ENCODE measurements at places on chromosomes 16 and 17.

DNA sequence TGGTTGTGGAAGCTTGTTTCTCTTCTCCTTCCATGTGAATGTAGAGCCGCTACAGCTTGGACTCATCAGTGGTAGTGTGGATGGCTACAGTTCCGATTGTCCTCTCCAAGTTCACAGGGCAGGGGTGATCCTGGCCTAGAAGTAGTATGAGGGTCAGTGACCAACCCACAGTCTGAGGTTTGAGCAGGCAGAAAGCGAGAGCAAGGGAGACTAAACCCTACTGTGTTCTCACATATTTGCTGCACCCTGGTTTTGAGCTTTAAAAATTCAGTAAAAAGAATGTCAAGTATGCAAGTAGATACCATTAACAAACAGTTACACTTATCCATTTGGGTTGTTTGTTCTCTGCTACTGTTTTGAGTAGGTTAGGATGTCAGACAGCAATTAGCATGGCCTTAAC is 148.9 kb downstream of the MRTFB start:
- DNase-seq = no peak

GRCh38 chr17:34713687-34714086 is 134.3 kb downstream of the TMEM132E start:
- no peak for DNase-seq

- no peak for DNase-seq
Observed at GRCh38 chr17:40809721-40810421, 10.1 kb upstream of the KRT28 start.

DNA sequence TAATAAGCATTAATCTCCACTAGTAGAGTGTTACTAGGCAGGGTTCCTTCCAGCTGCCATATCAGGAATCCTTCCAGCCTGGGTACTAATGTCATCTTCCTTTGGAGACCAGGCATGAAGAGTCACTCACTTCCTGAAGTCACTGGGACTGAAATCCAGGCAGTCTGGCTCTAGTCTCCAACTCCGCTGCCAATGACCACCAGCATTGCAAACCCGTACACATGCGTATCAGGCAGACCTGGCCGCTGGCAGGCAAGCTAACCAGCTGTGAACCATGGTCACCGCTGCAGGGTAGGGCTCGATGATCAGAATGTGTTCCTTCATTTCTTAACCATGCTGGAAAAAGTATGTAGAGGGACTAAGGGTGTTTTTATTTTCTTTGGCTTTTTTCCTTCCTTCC is 255.5 kb downstream of the CDH13 start:
- DNase-seq = no peak

- no peak for DNase-seq
Observed at GRCh38 chr17:70187383-70187782, 18.1 kb downstream of the KCNJ2 start.

DNA sequence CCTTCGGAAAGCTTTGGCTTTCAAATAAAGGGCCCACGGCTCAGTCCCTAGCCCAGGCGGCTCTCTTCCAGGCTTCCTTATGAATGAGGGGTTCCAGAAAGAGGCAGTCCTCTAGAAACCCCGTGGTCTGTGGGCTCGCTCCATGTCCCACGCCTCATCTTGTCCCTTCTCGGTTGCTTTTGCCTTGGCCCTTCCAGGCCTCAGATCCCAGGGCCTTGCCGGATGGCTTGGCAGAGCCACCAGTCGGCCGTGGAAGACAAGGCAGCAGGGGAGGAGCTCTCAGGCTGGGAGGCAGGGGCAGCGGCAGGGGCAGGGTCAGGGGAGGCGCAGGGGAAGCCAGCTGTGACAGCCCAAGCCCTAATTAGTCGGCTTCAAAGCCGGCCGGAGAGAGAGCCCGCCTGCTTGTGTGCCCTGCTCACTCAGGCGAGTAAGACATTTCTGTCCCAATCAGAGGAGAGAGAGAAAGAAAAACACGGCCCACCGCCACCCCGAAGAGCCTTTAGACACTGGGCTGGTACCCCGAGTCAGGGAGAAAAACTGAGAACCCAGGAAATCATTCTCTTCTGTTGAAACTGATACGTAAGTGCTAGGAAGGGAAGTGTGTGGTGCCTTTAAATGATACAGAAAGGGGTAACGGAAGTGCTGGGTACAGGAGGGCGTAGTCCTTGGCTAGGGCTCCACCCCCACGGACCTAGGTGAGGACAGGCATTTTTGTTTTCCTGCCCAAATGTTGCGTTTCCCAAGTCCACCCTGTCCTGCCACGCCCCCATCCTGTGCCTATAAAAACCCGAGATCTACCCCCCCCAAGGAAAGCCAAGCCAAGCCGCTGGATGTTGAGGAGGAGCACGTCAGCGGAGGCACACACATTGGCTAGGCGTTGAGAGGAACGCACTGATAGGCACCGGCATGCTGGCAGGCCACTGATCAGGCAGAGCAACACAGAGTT is 27.8 kb upstream of the MEIOC start:
- no peak for DNase-seq

DNA sequence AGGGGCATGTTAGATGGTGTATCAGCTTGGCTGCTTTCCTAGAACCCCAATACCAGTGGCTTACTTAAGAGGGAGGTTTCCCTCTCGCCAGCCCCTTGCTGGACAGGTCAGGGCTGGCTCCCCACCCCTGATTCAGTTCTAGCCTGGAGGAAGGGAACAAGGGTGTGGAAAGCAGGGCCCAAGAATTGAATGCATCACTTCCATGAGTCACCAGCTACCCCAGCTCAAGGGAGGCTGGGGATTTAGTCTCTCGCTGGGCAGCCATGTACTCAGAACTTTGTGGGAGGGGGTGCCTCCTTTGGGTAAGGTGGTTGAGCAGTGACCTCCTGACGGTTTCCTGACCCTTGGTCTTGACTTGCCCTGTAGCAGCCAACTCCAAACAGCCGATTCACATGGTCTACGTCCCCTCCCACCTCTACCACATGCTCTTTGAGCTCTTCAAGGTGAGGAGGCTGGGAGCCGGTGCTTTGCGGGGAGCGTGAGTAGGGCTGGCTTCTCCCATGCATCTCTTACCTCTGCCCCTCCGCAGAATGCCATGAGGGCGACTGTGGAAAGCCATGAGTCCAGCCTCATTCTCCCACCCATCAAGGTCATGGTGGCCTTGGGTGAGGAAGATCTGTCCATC is 12.8 kb downstream of the PDK2 start:
- DNase-seq = no peak

- DNase-seq = peak; percentile 70
Observed at GRCh38 chr17:80899402-80900268, 92.0 kb upstream of the CHMP6 start.

DNA sequence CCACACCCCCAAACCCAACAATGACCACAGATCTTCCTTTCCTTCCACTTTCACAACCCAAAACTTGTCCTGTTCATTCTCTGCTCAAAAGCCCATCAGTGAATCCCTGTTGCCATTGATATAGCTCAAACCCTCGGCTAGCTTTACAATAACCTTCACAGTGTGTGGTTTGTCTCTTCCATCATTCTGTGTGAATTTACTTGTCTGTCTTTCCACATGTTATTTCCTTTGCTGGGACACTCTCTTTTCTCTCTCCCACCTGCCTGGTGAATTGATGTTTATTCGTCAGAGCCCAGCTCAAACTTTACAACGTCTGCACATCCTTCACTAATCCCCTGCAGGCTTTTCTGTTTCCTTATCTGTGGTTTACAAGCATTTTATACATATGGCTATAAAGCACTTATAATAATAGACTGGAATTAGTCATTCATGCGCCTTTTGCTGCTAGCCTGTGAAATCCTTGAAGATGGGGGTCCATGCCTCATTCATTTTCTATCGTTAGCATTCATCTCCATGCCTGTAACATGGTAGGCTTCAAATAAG is 114.4 kb downstream of the CDH13 start:
- DNase-seq = no peak

DNA sequence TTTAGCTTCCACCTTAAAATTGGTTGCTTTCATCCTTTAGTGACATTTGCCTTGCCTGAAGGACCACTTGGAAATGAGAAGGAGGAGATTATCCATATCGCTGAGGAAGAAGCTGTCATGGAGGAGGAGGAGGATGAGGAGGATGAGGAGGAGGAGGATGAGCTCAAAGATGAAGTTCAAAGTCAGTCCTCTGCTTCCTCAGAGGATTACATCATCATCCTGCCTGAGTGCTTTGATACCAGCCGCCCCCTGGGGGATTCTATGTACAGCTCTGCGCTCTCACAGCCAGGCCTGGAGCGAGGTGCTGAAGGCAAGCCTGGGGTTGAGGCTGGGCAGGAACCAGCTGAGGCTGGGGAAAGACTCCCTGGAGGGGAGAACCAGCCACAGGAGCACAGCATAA is 11.5 kb upstream of the TMEM106A start:
- no peak for DNase-seq

GRCh38 chr16:21336231-21336630 is 58.1 kb upstream of the CRYM start:
- DNase-seq = no peak

- no peak for DNase-seq
Observed at GRCh38 chr17:65099475-65099874, 37.7 kb upstream of the RGS9 start.

DNA sequence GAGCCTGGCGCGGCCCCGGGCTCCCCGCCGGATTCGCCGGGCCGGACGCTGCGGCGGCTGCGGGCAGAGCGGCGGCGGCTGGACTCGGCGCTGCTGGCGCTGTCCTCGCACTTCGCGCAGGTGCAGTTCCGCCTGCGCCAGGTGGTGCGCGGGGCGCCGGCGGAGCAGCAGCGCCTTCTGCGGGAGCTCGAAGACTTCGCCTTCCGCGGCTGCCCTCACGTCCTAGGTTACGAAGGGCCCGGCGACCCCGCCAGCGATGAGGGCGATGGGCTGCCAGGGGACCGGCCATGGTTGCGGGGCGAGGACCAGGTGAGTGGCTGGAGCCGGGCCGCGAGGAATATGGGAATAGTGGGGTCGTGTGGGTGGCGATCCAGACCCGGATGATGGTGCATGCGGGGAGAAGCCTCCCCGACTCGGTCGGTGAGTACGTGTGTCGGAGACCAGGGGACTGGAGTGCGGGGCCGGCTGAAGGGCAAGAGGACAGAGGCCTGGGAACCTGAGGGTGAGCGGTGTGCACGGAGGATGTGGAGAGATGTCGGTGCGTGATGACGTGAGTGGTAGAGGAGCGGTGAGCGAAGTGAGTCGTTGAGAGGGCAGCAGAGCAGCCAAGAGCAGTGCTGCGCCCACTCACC is 517 bp downstream of the RUNDC1 start:
- DNase-seq = peak; percentile 37

- peak; percentile 28 for DNase-seq
Observed at GRCh38 chr17:17001874-17002520, 30.1 kb upstream of the TNFRSF13B start.

- no peak for DNase-seq
Observed at GRCh38 chr16:3740186-3740585, 22.9 kb upstream of the TRAP1 start.

GRCh38 chr16:10813099-10813455 is 5.5 kb downstream of the TVP23A start:
- DNase-seq = no peak

DNA sequence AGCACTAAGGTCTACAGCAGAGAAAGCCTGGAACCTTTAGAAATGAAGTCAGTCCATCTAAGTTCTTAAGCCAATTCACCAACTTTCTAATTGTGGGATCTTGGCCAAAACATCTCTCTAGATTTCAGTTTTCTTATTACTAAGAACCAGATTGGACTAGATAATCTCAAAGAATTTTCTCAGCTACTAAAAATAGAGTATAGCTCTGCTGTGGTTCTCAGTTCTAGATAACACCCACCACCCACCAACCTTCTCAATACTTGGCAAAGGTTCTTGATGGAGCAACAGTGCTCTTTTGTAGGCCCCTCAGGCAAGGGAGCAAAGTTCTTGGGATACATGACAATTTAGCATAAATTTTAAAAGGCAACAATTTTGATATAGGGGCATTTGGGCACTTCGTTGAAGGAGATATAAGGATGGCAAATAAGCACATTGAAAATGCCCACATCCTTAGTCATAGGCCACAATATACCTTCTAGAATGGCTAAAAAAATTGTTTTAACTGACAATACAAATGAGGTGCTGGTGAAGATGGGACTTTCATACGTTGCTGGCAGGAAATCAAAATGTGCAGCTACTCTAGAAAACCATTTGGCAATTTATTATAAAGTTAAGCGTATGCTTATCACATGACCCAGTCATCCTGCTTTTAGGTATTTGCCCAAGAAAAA is 74.4 kb upstream of the TMEM132E start:
- no peak for DNase-seq

DNA sequence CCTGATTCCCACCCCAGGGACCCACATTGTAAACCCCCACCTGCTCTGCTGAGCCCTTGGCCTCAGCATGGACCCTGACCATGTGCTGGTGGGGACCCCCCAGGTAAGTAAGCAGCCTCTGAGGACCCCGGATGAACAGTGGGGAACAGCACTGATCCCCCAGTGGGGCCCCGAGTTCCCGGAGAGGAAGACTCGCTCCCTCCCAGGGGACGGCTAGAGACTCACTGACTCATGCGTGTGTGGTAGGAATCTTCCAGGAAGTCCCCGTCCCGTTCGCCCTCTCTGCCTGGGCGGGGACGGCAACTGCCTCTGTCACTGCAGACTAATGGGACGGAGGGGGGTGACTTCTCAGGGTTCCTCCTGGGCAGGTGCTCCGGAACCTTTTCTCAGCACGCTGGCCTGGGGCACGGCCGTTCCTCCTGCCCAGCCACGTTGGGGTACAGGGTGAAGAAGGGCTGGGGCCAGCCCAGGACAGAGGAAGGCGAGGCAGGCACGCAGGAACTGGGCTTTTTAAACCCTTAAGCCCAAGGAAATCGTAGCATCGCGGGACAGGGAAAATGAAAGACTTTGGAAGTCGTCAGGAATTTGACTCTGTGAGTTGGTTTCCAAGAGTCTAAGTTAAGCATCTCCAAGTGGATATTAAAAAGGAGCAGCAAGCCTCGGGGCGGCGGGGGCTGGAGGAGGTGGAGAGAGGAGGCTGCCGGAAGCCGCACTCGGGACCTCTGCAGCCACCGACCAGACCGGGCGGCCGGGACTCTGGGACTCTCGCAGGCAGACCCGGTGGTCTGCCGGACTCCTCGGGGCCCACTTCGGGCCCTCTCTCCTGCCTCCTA is 178.7 kb downstream of the SEC14L1 start:
- no peak for DNase-seq

- no peak for DNase-seq
Observed at GRCh38 chr16:379183-379960, 2.4 kb downstream of the PGAP6 start.

DNA sequence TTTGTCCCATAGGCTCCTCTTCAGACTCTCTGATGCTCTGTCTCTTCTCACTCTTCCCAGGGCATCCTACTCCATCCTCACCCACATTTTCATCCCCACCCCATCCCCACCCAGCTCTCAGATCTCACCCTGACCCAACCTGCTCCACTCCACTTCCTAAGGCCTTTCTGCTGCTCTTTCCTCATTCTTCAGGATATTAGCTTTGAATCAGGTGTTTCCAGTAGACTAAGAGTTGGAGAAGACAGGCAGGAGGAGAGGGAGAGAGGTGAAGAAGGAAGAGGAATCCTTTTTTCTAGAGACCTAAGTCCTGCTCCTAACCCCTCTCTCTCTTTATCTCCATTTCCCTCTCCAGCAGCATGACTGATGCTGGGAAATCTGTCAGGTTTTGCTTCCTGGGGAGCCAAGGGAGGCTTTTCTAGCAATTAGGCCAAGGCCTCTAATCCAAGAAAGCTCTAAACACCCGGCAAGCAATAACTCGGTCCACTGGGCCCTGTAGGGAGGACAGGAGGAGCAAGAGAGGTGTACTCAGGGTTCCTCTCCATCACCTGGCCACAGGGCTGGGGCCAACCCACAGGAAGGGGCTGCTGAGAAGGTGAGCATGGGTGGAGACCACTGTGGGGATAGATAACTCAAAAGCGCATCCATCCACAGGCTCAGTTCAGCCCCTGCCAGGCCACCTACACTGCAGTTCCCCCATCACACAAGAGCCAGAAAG is 133.3 kb downstream of the TMEM132E start:
- no peak for DNase-seq

Measured in stimulated activated CD4-positive, alpha-beta T cell treated with anti-CD3 and anti-CD28 coated beads, TNF-alpha, amount 100 ng/mL, for 1 hour (primary cell).